T-helper 2 cell treated with Interferon-gamma antibody and Interleukin-4, amounts not matched to agents 100 ng/mL and 5 ng/mL, for 36 hours (primary cell): ENCODE measurements at places on chromosomes 3 and 15. TPM values are rescaled to one million over a fixed set of nuclear protein-coding genes. Genes with fewer than 3 reads are reported as not detected.

Gene MGLL
- total RNA-seq, result 3.8 and 5.0 TPM in 2 replicates

Gene BNC1
- total RNA-seq, result not detected in 2 replicates

Gene ANKRD63
- total RNA-seq, result 0.23 TPM in 1 of 2 replicates, not detected in the other

Gene POU1F1
- total RNA-seq, result not detected in 2 replicates

Gene SGO1
- 29.7 and 30.5 TPM in 2 replicates for total RNA-seq

Gene CACNA1D
- total RNA-seq, result 4.5 and 4.8 TPM in 2 replicates

Gene CD86
- 9.3 and 12.4 TPM in 2 replicates for total RNA-seq

Gene MINAR1
- total RNA-seq, result 0.89 and 0.95 TPM in 2 replicates

Gene ULK3
- 55.4 and 59.6 TPM in 2 replicates for total RNA-seq

Gene AADACL2
- not detected in 2 replicates for total RNA-seq

Gene AVEN
- 15.9 and 16.8 TPM in 2 replicates for total RNA-seq

Gene CELF6
- 0.68 and 0.91 TPM in 2 replicates for total RNA-seq

Gene CMTM8
- total RNA-seq, result 5.4 and 5.6 TPM in 2 replicates

Gene PLIN1
- 0.07 TPM in 1 of 2 replicates, not detected in the other for total RNA-seq

Gene GOLGA8O
- total RNA-seq, result 5.3 and 5.7 TPM in 2 replicates

Gene IL5RA
- not detected in 2 replicates for total RNA-seq

Gene RHCG
- not detected in 2 replicates for total RNA-seq

Gene USP13
- 11.8 and 13.0 TPM in 2 replicates for total RNA-seq

Gene TRIM71
- total RNA-seq, result 0.02 TPM in 1 of 2 replicates, not detected in the other

Gene KBTBD8
- 8.0 and 10.7 TPM in 2 replicates for total RNA-seq

Gene RFT1
- 34.2 and 35.2 TPM in 2 replicates for total RNA-seq

Gene PATL2
- total RNA-seq, result 20.8 and 22.5 TPM in 2 replicates

Gene ARIH1
- total RNA-seq, result 112 and 126 TPM in 2 replicates

Gene FOXL2NB
- not detected in 2 replicates for total RNA-seq

Gene CDC25A
- total RNA-seq, result 30.7 and 30.8 TPM in 2 replicates

Gene TIMP4
- total RNA-seq, result not detected in 2 replicates

Gene CYP8B1
- not detected in 2 replicates for total RNA-seq

Gene NEK10
- total RNA-seq, result 1.5 TPM in 2 replicates

Gene SYNPR
- not detected in 2 replicates for total RNA-seq

Gene CD96
- 223 and 241 TPM in 2 replicates for total RNA-seq

Gene WNT7A
- 0.11 TPM in 1 of 2 replicates, not detected in the other for total RNA-seq

Gene MKRN3
- 1.7 and 1.9 TPM in 2 replicates for total RNA-seq

Gene ZNF385D
- total RNA-seq, result not detected in 2 replicates

Gene CX3CR1
- total RNA-seq, result 1.8 and 2.1 TPM in 2 replicates

Gene SPATA12
- not detected in 2 replicates for total RNA-seq

Gene RFTN1
- 52.1 and 60.2 TPM in 2 replicates for total RNA-seq

Gene USP50
- total RNA-seq, result 0.39 and 0.43 TPM in 2 replicates

Gene PDZRN3
- not detected in 2 replicates for total RNA-seq

Gene CHRNA5
- total RNA-seq, result 3.8 and 5.0 TPM in 2 replicates

Gene TERC
- total RNA-seq, result 2.7 and 4.1 TPM in 2 replicates

Gene UCN2
- not detected in 2 replicates for total RNA-seq

Gene UQCC5
- 9.1 and 12.7 TPM in 2 replicates for total RNA-seq

Gene FBXW12
- total RNA-seq, result not detected in 2 replicates

Gene ARNT2
- total RNA-seq, result 0.23 TPM in 1 of 2 replicates, not detected in the other

Gene GHSR
- total RNA-seq, result not detected in 2 replicates

Gene ZMYND10
- 3.6 and 4.6 TPM in 2 replicates for total RNA-seq

Gene TMC3
- total RNA-seq, result not detected in 2 replicates

Gene RTP3
- not detected in 2 replicates for total RNA-seq

Gene RNU6-1
- total RNA-seq, result not detected in 2 replicates
